ENCODE measurements at places on chromosomes 2 and 18. TPM values are rescaled to one million over a fixed set of nuclear protein-coding genes. Genes with fewer than 3 reads are reported as not detected.

Gene TUBB8B
- 0.17 TPM for total RNA-seq

- no peak for DNase-seq
These were observed 633.2 kb downstream of the FBXO15 start for GRCh38 chr18:73514449-73514848.

Gene LINC00305
- not detected for total RNA-seq

Gene GKN2
- total RNA-seq = not detected

Gene FAM136A
- 87.1 TPM for total RNA-seq

- no peak for DNase-seq
These were observed 115.9 kb upstream of the TWIST2 start for GRCh38 chr2:238731961-238732360.

GRCh38 chr2:8310557-8311455 lies 371.1 kb upstream of the ID2 start:
- no peak for DNase-seq

Gene SERPINB3
- not detected for total RNA-seq

Gene POTEF
- total RNA-seq = 0.69 TPM

DNA sequence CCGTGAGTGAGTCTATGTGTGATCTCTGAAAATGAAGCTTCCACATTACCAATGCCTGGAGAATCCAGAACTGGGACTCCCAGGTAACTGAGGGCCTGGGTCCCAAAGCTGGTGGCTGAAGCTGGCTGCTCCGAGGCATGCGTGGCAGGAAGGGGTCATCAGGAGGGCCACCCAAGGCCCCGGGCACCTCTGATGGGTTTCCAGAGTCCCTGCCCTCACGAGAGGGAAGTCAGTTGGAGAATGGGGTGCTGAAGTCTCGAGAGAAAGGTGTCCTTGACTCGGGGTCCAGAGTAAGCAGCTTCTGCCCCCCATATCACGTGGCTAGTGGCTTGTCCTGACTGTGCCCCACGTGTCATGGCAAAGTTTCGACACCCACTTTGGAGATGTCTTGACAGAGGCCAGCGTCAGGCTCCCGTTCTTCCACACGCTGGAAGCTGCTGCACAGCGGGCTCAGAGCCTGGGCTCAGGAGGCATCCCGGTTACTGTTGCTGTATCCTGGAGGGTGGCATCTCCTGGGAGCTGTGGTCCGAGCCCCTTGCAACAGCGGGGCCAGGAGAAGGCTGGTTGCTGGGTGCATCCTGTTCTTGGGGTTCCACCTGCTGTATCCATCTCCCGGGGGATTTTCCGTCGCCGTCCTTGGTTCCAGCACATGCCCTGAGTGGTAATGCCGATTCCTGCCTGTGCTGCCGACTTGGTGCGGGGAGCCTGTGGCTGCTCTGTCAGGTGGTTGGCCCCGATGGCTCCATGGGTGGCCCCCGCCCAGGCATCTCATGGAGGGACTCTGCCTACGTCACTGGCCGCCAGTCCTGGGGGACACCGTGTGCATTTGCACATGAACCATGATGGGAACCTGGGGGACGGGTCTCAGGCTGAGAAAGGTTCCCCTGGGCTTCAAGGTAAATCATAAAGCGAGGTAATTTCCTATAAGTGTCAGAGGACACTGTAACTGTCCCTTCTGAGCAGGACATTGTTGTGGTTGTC lies 183.3 kb upstream of the HDAC4 start:
- no peak for DNase-seq

Gene LYPD1
- total RNA-seq = 7.3 TPM

DNA sequence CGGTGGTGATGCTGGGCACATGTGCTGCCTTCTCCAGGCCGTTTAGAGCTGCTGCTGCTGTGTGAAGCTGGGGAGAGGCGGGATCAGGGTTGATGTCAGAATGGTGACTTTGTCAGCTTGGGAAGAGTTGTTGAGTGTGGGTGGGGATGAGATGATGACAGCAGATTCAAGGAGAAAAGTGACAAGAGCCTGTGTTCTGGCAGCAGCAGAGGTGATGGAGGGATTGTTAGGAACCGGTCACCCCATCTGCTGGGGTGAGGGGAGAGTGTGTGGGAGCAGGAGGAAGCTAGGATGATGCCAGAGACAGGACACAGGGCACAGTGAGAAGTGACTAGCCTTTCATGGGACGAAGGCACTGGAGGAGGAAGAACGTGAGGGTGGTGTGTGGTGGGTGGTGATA lies 345.5 kb downstream of the RNF144A start:
- DNase-seq = no peak

Gene ABCB11
- 0.66 TPM for total RNA-seq

Gene C2orf78
- not detected for total RNA-seq

Gene CNRIP1
- total RNA-seq = 0.81 TPM

- no peak for DNase-seq
These were observed 87.3 kb upstream of the ZCCHC2 start for GRCh38 chr18:62435435-62436031.

Gene SPATA3
- not detected for total RNA-seq

Gene SLC8A1
- total RNA-seq = 0.63 TPM

GRCh38 chr2:63723709-63724108 lies 118.0 kb upstream of the UGP2 start:
- no peak for DNase-seq

Gene ZNG1B
- 24.1 TPM for total RNA-seq

All from H7 (cell line).